ENCODE measurements at places on chromosomes 3 and 15.

- no peak for DNase-seq
Observed at GRCh38 chr3:105222568-105223093, 144.1 kb upstream of the ALCAM start.

- no peak for DNase-seq
Observed at GRCh38 chr3:144067059-144067458, 95.4 kb downstream of the DIPK2A start.

DNA sequence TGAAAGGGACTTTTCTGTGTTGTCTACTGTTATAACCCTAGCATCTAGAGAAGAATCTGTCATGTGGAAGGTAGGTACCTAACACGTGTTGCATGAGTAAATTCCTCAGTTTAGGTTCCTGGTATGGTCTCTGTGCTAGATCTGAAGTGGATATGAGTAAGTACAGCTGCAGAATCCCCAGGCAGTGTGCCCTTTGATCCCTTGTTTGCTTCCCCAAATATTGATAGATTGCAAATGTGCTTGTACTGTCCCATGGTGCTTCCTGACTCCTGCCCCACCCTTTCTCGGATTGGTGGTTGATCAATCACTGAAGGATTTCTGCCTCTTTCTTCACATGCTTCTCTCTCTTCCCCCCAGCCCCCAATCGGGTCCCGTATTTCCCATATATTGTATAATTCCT, 450.4 kb downstream of the UNC13C start:
- DNase-seq: no peak

DNA sequence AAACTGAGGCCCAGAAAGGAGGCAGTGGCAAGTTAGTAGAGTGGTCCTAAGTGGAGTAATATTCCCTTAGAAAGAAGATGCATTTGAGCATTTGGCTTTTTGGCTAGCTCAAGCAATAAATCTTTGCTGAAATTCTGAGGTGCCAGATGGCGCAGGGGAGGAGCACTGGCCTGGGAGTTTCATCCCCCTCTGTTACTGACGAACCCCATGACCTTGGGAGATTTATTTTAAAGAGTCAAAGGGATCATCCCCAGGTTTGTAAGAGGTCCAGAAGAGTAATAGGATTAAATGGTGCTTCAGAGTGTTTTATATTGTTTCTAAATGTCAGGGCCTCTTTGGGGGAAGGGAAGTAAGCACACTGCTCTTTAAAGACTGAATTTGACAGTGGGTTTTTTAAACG, 85.1 kb upstream of the PIAS1 start:
- DNase-seq: no peak

GRCh38 chr15:77773903-77774302, 141.2 kb upstream of the LINGO1 start:
- DNase-seq: no peak

GRCh38 chr3:143123353-143123984, 3.9 kb downstream of the CHST2 start:
- no peak for DNase-seq

DNA sequence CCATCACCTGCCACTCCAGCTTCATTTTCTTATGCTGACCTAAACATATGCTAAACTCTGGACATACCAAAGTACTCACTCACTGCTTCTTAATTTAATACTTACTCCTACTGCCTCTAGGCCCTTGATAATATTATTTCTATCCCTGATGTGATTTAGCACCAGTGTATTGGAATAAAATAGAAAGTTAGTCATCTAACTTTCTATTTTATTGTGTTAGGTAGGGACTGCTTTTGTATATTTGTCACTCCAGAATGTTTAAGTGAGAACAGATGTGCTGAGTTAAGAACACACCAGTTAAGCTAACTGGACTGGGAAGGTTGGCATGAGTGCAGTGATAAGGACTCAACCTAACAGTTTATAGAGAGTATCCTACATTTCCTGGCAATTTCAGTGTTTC, 6.5 kb upstream of the CLDN16 start:
- DNase-seq: no peak

DNA sequence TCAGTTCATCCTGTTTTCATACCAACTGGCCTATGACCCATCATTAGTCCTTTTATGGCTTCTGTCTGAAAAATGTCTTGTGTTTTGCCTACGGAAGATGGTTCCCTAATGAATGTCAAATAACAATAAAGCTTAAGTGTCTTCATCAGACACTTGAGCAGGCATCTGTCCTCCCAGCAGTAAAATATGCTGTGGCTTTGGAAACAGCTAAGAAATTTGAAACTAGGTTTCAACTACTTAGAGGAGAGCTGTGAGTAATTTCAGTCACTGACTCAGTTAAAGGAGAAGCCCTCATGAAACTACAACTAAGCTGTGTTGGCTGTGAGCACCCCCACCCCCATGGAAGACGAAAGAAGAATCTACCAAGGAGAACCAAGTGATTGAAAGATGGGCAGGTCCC, 409.4 kb upstream of the PPP2R3A start:
- no peak for DNase-seq

DNA sequence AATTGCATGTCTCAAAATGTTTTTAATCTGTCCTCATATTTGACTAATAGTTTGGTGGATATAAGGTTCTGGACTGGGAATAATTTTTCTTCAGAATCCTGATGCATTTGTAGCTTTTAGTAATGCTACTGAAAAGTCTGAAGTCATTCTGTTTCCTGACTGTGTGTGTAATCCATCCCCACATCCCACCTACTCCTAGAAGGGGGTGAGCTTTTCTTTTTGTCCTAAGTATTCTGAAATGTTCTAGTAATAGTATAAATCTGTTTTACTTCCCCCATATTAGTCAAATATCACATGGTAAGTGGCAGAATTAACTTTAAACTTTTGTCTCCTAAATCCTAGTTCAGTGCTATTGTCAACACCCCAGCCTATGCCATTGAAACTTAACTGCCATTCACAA, 162.8 kb downstream of the GREM1 start:
- DNase-seq: no peak

- no peak for DNase-seq
Observed at GRCh38 chr3:178182337-178182779, 353.9 kb upstream of the KCNMB2 start.

- no peak for DNase-seq
Observed at GRCh38 chr3:170331143-170331542, 26.4 kb upstream of the SKIL start.

DNA sequence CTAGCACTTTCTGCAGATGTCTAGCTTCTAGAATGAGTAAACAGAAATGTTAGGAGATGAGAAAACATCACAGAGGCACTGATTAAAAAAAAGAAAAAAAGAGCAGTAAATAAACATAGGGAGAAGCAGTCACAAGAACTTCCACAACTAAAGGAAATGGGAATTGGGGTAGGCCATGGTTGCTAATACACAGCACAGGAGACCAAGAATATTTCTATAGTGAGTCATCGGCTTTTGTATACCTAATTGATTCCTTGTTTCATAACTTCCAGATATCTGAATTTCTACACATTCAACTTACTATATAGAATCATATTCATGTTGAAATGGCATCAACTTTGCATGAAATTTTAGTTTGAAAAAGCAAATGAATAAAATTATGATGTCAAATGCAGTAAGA, 47.3 kb upstream of the TCF12 start:
- no peak for DNase-seq

GRCh38 chr3:100982710-100983109, 10.5 kb downstream of the ABI3BP start:
- DNase-seq: no peak

GRCh38 chr15:73981761-73982221, 10.3 kb downstream of the STOML1 start:
- no peak for DNase-seq

- DNase-seq: no peak
Observed at GRCh38 chr15:92120094-92120795, 266.7 kb downstream of the SLCO3A1 start.

DNA sequence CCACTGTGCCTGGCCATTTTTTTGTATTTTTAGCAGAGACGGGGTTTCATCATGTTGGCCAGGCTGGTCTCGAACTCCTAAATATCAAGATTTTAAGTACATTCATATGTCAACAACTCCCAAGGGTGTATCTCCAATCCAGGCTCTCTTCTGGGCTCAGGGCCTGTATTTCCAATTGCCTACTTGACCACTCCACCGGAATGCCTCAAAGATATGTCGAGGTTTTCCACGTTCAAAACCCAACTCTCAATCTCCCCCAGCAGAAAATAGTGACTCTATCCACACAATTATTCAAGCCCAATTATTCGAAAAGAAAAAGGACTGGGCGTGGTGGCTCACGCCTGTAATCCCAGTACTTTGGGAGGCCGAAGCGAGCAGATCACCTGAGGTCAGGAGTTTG, 1.9 kb upstream of the KNSTRN start:
- no peak for DNase-seq

DNA sequence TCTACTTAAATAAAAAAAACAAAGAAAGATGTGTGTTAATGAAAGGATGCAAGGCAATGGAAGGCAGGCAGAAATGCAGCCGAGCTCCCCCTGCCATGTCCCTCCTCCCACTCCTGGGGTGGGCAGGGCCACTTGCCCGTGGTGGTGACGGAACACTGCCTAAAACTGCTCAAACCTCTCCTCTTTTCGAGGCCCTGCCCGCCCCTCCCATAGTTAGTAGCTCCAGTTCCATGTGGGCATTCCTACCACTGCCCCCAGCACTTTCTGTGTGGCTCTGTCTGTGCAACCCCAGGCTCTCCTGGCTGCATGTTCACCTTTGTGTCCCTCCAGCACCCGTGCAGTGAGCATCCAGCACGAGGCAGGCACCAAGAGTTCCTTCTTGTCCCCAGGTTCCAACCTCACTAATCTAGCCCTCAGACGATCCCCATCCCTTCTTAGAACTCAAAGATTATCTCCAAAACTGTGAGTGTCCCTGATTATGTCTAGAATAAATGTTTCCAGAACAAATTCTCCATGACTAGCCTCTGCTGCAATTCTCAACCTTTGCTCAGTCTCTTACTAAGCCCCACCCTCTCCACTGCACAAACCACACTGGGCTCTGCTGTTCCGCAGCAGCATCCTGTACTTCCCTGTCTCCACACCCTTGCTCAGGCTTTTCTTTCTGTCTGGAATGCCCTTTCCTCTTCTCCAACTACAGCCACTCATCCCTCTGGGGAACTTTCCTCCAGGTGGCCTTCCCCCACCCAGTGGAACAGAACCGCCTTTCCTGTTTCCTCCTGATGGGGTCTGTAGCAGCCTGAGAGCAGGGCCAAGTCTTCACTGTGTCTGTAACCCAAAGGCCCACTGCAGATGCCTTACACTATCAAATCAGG, 32.6 kb upstream of the SPTBN5 start:
- DNase-seq: no peak

GRCh38 chr3:107710851-107711250, 188.1 kb downstream of the BBX start:
- no peak for DNase-seq

DNA sequence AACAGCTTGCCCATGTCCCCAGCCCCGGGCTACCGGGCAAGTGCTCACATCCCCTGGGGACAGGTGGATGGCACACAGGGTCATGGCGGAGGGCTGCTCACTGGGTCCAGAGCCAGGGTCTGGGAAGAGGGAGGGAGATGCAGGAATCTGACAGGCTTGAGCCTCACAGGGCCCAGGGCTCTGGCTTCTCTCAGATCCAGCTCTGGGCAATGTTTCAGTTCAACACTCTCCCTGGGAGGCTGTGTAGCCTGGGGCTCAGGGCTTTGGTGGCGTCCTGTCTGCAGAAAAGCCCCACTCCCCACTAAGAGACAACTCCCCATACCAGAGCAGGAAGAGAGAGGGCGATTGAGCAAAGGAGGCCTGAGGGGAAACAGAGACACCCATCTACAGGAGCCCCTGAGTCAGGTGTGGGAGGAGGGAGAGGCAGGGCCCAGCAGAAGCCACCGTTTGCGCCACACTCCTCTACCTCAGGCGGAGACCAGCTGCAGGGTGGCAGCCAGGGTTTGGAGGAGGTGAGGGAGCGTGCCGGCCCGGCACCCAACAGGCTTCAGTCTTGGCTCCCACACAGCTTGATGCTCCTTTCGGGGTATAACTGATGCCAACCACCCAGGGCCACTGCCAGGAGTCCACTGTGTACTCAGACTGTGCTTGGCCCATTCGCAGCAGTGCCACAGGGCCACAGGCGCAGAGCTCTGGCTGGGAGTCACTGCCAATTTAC, 16.8 kb upstream of the SRP14 start:
- no peak for DNase-seq

GRCh38 chr3:16538507-16538906, 25.0 kb upstream of the RFTN1 start:
- no peak for DNase-seq

- peak; percentile 32 for DNase-seq
Observed at GRCh38 chr3:10370429-10370828, 49.5 kb upstream of the SEC13 start.

DNA sequence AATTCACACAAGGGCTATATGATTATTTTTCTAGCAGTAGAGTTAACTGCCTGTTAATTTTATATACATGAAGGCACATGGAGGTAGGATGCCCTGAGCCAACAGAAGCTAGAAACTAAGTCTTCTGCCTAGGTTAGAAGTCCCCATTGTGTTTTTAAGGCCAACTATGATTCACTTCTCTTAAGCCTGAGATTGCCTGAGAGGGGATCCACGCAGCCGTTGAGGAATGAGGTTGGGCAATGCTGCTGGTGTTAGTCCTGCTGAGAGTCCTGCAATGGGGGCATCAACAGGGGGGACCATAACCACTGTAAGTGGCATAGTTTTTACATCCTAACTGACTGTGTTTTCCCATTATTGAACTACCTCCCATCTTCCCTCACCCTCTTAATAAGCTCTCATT, 60.1 kb upstream of the PFN2 start:
- no peak for DNase-seq

GRCh38 chr3:12967606-12968351, 105.5 kb downstream of the IQSEC1 start:
- peak; percentile 92 for DNase-seq

DNA sequence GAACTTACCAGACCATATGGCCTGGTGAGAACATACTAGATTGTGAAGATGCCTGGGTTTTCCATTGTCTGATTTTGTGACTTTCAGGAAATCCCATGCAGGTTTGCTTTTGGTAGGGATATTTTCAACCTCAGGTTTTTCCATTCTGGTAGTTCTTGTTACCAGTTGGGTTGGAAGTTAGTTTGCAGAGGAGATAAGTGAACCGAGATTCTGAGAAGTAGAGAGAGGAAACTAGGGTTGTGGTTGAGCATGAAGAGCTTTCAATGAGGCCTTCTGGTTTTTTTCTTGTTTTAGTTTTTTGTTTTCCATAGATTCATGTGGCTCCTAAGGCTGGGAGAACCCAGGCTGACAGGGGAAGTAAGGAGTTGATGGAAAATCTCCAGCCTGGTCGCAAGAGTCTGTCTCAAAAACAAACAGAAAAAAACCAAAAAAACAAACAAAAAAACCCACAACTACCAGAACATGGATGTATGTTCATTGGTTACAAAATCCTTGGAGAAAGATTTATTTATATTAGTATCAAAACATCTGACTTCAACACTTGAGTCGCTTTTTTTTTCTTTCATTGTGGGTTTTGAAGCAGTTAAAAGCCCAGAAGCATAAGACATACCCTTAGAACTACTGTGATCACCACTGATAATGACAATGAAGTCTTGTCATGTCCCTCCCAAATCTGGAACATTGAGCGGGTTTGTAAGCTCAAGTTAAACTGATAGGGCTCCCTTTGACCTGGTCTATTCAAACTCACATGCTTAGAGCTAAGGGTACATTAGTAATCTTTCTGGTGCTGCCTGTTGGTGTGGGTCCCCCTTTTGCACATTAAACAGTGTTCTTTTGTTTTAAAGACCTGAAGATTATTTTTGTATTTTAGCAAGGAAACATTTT, 3.2 kb downstream of the GPR171 start:
- no peak for DNase-seq

Measured in CD4-positive, alpha-beta T cell treated with Interleukin-15 for 1 hour (primary cell).